ENCODE measurements at places on chromosomes 5 and 9.
A peak's percentile ranks its signal among the peaks of the same experiment; 100 is the strongest.

GRCh38 chr5:119343052-119343451 lies 12.8 kb upstream of the TNFAIP8 start:
- no peak for ATAC-seq

DNA sequence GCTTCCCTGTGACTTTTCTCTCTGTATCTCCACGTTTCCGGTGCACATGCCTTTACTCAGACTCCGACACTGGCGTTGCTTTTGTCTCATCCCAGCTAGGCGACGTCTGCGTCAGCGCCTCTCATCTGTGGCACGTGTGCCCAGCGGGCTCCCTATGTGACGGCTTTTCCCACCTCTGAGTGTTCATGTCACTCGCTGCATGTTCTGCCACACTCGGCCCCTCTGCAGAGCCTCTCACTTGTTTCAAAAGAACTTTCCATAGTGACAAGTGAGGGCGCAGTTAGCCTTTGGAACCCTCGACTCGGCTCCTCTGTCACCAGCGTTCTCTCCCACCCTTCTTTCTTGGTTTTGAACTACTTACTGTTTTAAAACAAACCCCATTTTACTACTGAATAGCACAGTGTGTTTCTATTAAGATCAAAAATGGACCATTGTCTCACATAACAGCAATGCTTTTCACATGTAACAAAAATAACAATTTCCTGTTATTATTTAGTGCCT lies 113.4 kb upstream of the CACNA1B start:
- no peak for ATAC-seq

DNA sequence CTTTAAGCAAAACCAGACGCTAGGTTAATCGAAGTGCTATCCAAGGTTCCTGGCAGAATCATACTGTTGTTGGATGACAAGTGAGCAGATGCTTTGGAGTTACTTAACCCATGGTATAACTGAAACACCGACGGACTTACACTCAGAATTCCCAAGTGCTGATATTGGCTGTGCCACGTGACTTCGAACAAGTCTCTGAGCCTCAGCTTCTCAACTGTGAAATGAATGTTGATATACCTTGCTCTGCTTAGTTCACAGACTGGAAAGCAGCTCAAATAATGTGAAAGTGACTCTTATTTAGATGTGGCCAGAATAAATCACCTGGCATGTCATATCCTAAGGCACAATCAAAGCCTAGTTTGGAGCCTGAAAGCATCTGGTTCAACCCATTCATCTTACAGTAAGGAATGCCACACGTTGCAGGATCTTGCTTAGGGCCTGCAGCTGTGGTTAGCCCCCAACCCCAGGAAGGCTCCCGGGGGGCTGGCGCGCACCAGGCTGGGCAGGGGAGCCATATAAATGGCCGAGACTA lies 759 bp downstream of the GEMIN5 start:
- ATAC-seq = no peak

DNA sequence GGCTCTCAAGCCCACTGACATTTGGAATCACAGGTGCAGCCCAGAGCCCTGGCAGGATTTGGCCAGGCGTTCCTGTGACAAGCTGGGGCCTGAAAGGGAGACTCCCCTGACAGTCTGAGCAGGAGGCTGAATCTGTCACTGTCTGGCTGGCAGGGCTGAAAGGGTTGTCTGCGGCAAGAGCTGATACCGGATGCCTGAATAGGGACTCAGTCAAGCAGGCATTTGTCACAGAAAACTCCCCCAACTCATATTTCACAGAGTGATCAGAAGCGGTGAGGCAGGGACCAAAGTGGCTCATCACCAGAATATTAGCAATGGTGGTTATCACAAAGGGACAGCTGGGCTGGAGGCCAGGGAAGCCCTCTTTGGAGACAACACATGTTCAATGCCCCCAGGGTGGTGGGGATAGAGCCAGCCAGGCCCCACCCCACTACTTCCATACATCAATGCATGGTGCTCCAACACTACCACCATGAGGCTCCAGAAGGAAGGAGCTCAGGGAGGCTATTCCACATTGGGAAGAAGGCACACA lies 295.5 kb downstream of the DTWD2 start:
- peak; percentile 50 for ATAC-seq

DNA sequence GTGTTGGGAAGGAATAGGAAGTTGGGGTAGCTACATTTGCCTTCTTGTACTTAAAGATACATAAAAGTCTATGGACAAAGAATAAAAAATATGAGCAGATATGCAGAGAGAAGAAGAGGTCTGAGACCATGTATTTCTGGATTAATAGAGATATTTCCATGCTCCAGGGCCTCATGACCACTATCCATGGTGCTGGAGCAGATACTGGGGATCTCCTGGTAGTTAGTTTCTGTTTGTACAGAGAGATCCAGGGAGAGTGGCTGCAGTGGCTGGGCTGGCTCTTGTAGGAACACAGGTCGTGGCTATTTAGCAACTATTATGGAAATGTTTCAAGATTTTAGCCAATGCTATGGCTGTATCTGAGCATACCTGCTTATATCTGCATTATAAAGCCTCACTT lies 184.2 kb upstream of the TMEM161B start:
- no peak for ATAC-seq

DNA sequence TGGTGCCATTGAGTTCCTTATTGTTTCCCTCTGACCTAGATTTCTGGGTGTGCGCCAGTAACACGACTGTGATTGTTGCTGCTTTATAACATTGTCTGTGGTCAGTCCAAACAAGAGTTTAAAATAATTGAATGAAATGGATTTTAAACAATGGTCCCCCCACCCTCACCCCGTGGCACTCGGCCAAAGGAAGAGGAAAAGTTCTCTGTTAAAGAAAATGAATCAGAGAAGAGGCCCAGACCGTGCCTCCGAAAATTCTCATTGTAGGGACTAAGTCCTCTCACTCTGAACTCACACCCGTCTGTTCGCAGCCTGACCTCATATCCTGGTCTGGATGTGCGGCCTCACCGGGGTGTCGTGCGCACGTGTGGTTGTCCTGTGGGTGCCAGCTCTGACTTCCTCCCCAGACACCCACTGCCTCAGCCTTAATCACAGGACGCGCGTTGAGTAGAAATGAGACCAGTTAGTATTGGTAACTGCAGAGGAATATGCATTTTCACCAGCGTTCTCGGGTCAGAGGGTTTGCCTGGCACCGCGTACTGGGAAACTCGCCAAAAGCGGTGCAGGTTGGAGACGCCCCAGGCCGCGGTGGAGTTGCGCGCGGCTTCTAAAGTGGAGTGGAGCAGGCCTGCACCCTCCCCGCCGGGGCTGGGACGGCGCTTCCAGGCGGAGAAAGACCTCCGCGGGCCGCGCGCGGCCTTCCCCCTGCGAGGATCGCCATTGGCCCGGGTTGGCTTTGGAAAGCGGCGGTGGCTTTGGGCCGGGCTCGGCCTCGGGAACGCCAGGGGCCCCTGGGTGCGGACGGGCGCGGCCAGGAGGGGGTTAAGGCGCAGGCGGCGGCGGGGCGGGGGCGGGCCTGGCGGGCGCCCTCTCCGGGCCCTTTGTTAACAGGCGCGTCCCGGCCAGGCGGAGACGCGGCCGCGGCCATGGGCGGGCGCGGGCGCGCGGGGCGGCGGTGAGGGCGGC lies at the start of gene ABL1:
Gene ABL1 (plus strand): TSS at position 884 of the 966 bp plus-strand sequence. CDS start 193 bp downstream, outside the sequence.
- peak; percentile 83 for ATAC-seq

GRCh38 chr5:79687889-79688288 lies 1.7 kb upstream of the CMYA5 start:
- ATAC-seq = no peak

GRCh38 chr5:144183254-144183889 lies 12.7 kb downstream of the KCTD16 start:
- no peak for ATAC-seq

- no peak for ATAC-seq
These were observed 143.3 kb upstream of the LMX1B start for GRCh38 chr9:126470241-126470993.

GRCh38 chr9:755454-756381 lies 85.8 kb upstream of the DMRT1 start:
- ATAC-seq = no peak

DNA sequence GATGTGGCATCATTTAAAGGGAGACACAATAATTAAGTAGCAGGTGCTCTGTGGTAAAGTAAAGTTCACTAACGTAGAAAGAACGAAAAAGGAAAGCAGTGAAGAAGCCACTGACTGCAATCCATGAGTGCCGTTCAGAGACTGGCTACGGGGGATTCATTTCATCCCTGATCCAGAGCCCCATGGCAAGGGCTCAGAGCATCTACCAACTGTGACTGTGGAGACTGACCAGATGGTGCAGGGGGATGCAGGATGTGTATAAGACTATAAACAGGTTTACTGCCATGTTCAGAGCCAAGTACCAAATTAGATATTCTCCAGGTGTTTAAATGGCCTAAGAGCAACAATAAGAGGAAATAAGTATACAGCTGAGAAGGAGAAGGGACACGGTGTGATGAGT lies 47.7 kb downstream of the MARCHF11 start:
- no peak for ATAC-seq
